ENCODE measurements at places on chromosomes 6 and 20.

DNA sequence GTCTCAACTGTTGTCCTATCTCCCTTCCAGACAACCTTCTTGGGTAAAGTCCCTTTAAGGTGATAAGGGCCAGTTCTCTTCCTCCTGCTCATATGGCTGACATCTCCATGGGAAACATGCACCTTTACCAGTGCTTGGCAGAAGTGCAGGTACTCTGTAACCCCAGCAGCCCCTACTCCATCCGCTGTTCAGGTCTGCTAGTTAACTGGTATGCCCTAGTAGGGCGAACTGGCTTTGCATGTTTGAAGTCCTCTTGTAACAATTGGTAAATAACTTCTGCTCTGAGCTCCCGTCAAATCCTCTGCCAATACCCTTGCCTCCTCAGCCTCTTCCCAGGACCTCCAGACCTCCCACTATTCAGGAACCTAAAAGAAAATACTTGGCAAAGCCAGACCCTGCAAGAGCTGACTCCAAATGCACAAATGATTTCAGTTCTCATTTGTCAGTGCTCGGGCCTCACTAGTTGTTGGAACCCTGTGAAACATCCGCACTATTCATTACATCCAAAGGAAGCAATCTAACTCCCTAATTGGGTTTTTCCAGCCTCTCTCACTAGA is 703.7 kb downstream of the MAFB start:
- no peak for DNase-seq

GRCh38 chr20:32140603-32141002 is 31.1 kb downstream of the TM9SF4 start:
- no peak for DNase-seq

- no peak for DNase-seq
Observed at GRCh38 chr6:4487538-4487937, 288.7 kb upstream of the CDYL start.

DNA sequence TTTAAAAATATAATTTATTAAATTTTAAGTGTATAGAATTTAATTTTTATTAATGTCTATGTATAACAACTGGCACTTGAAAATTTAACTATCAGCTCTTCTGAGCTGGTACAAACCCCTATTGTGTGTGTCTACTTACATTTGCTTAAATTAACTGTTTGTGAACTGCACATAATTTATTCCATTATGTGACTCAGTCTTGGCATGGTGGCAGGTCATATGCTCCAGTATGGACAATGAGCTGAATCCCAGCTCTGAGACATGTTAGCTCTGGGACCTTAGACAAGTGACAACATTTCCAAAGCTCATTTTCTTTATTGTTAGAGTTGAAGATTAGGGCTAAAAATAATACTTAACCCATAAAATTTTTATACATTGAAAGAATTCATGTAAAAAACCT is 526.1 kb upstream of the MARCKS start:
- DNase-seq, result no peak

- no peak for DNase-seq
Observed at GRCh38 chr6:15023448-15023847, 222.4 kb upstream of the JARID2 start.

- DNase-seq, result no peak
Observed at GRCh38 chr6:169215201-169215681, 38.4 kb downstream of the THBS2 start.

DNA sequence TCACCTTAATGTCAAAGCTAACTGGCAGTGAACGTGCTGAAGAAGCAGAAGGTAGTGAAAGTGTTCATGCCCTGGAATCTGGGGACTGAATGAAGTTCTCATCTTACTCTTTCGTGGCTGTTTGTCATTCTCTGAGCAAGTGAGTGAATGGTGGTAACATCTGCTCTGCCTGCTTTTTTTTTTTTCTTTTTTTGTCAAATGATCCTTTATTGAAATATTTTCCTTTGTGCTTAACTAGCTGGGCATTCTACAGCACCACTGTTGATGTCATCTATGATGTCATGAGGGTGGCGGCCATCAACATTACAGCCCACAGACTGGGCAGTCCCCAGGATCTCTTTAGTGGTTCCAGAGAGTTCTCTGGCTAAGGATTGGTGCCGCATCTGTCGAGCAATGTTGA is 65.2 kb downstream of the RIN2 start:
- DNase-seq, result no peak

DNA sequence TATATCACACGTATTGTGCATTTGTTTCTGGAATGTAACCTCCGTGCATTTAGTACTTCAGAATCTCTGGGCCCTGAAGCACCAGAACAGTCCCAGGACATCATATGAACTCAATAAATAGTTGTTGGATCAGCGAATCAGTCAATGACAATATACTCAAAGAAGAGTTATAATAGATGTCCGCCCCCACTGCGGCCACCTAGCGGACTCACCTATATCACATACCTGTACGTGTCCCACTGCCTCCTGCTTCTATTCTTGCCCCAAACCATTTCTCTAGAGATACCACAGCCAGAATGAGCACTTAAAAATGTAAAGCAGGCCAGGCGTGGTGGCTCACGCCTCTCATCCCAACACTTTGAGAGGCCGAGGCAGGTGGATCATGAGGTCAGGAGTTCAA is 73.9 kb downstream of the DCDC2 start:
- DNase-seq, result no peak

DNA sequence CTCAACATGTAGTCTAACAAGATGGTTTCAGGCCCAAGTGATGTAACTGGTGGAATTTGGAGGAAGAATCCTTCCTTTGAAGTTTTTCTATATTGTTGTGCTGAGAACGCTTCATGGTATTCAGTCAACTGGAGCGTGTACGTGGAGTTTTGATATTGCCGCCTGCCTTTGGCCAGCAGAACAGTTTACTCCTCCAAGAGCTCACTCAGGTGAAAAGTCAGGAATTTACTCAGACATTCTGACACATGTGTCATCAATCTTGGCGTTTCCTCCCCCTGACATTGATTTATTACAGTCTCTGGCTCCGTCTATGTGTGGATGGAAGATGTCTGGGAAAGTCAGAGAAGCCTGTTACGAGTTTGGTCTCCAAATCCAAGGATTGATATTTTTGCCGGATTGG is 19.0 kb upstream of the TGM2 start:
- DNase-seq, result no peak

GRCh38 chr6:129874837-129875236 is 13.7 kb upstream of the TMEM244 start:
- DNase-seq, result no peak

- no peak for DNase-seq
Observed at GRCh38 chr20:39619271-39619785, 657.2 kb downstream of the DHX35 start.

GRCh38 chr20:61203320-61203719 is 48.7 kb upstream of the CDH4 start:
- no peak for DNase-seq

DNA sequence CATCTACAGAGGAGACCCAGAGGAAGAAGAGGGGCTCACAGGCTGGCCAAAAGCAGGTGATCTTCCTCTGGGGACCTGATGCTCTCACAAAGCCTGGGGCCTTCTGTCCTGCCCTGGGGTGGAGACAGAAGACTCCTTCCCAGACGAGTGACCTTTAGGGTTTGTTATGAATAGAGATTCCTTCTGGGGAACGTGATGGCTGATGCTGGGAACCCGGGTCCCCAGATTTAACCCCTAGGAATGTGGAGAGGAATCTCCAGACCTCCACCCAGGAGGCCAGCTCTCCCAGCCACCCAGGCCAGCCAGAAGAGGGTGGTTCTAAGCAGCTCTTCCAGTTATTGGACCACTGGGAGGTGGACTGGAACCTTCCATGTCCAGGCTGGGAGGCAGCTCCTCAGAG is 16.8 kb upstream of the CCN5 start:
- no peak for DNase-seq

DNA sequence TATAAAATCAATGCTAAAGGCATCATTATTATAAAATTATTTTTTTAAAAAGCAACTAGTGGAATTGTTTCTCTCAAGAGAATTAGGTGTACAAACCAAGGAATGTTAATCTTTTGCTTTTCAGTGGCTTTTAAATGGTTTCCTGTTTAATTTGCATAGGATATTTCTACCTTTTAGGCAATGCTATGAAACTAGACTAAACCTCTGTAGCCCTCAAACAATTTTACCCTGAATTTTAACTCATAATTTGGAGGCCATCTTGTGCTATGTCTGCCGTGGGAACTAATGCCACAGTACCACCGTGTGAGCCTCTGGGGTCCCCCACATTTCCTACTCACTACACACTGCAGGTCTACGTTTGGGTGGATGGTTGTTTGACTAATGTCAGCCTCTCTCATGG is 20.6 kb downstream of the PHACTR2 start:
- no peak for DNase-seq

- no peak for DNase-seq
Observed at GRCh38 chr20:41395667-41396664, 29.3 kb upstream of the EMILIN3 start.

DNA sequence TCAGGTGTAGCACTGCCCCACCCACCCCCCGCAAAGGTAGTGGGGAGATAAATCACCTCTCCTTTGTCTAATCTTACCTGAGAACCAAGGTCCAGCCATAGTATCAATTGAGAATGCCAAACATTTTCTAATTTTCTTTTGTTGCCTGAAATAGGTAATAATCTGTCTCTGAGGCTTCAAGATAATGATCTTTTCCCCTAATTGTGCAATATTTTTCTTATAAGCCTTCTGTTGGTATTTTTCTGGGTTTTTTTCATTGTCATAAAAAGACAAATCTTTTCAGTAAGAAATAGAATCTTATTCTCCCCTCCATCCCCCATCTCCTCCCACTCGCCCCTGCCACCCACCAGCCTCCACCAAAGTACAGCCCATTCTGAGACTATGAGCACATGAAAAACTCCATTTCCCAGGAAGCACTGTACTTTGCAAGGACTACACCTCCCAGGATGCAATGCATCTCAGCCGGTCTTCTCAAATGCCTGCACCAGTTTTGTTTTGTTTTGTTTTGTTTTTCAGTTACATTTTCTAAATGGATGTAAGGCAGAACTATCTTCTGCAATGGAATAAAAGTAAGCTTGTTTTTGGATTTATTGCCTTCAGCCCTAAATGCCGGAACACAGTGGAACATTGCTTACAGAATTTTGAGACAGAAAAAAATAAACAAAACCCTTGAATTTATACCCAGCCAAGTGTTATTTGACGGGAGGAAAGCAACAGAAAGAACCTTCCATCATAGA is 268.0 kb downstream of the TFAP2A start:
- DNase-seq, result no peak

DNA sequence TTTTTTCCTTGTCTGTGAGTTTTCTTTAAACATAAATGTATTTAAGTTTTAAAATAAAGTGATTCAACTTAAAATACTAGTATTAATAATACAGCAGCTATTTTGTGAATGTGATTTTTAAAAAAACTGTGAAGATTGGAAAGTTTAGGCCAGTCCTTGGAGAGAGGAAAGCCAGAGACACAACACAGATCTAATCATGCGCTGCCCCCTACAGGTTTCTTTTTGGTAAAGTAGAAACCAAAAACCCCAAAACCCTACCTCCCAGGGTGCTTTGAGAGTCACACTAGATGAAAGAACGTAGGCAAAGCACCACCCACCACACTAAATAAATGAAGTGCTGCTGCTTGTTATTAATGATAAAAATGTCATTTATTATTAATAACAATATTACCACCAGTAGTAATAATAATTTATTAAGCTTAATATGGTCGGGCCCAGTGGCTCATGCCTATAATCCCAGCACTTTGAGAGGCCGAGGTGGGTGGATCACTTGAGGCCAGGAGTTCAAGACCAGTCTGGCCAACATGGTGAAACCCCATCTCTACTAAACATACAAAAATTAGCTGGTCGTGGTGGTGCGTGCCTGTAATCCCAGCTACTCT is 33.7 kb downstream of the SLC9A8 start:
- no peak for DNase-seq

GRCh38 chr20:50188287-50188688 is 2.3 kb upstream of the CEBPB start:
- no peak for DNase-seq

DNA sequence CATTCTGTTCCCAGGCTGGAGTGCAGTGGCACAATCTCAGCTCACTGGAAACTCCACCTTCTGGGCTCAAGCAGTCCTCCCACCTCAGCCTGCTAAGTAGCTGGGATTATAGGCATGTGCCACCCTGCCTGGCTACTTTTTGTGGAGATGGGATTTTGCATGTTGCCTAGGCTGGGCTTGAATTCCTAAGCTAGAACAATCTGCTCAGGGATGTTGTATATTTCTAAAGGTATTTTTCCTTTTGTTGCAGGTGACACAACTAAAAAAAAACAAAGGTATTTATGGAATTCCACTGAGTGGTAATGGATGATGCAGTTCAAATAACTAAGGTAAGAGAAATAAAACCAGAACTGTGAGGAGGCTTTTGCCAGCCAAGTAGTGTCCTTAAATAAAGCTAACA is 49.7 kb downstream of the PTPRA start:
- no peak for DNase-seq

- no peak for DNase-seq
Observed at GRCh38 chr6:151078655-151079054, 161.1 kb upstream of the AKAP12 start.

- DNase-seq, result no peak
Observed at GRCh38 chr6:12935637-12936036, 219.1 kb downstream of the PHACTR1 start.

- no peak for DNase-seq
Observed at GRCh38 chr6:7723554-7723953, 2.3 kb upstream of the BMP6 start.

DNA sequence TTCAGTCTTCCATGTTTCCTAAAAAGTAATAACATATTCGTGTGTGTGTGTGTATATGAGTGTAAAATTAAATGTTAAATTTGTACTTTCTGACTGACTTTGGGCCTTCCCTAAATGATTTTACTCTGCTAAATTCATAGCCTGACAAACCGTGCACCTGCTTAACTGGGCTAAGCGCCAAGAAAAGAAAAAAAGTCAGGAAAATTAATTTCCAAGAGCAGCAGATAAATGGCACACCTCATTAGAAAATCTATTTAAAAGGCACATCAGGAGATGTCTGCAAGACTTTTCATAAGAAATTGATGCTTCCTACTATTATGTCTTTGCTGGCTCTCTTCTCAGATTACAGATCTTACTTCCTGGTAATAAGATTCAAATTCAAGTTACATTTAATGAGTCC is 72.4 kb downstream of the TRDN start:
- no peak for DNase-seq

GRCh38 chr6:7268816-7269555 is 44.0 kb downstream of the SSR1 start:
- DNase-seq, result no peak
